Right lung (tissue), 10 donors: ENCODE measurements at places on chromosomes 2 and 18. TPM values are rescaled to one million over a fixed set of nuclear protein-coding genes. Genes with fewer than 3 reads are reported as not detected.

DNA sequence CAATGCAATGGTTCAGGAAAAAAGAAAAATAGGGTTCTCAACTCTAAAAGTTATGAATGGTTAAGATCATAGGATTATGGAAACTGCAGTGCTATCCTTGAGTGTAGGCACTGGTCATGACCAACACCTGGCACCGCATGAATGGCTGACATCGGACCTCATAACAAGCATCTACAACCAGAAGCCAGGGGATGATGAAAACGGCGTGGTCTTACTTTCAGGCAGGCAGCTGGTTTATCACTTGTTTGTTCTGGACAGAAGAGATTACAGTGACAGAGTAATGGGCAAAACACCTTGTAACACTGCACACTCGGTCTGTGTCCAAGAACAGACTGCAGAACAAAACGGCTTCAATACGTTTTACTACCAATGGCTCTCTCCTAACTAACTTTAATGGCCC lies 132.8 kb downstream of the STK39 start:
- no peak for DNase-seq

- DNase-seq, result no peak
Measured at GRCh38 chr2:215358891-215359575, 47.2 kb downstream of the ATIC start.

DNA sequence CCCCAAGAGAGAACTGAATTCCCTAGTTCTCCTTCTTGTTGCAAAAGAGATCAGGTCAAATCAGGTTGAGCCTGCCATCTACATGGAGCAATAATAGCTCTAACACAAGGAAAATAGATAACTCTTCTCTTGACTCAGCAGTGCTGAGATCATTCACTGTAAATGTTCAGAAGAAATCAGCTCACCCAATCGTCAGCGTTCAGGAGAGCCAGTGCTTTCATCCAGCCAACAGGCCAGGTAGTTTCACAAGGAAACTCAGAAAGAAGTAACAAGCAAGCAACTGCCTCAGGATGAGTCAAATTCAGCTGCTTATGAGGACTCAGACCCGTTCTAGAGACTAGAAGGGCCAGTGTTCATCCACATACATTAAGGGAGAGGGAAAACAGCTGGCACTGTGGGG lies 5.9 kb downstream of the LMAN2L start:
- DNase-seq, result no peak

SOCS6 gene
- polyA plus RNA-seq, result 26.9 TPM

- no peak for DNase-seq
Measured at GRCh38 chr2:102145934-102146333, 3.4 kb downstream of the IL1R1 start.

CACNB4 gene
- 9.7 TPM for polyA plus RNA-seq

DNA sequence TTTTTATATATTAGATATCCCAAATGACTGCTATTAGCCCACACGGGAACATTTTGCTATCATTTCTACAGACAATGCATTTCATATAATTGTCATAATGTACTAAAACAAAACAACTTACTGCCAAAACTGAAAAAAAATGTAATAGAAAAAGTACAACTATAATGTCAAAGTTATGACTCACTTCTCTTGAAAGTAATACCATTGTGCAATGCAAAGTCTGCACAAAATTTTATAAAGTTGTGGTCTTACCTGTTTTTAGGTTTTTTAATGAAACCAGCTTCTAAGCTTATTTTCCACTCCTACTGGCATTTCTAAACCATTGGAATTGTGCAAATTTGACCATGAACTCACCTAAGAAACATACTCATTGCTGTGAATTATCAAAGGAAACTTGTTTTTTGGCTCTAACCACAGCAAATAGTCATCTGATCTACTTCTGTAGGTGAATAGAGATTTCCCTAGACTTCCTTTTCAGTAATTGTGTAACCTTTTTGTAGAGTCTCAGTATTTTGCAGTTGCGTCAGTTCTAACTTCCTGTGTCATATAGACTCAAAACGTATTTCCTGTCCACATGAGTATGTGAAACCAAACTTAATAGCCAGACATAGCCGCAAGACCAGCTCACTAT lies 31.9 kb upstream of the TFPI start:
- DNase-seq, result no peak

- DNase-seq, result no peak
Measured at GRCh38 chr2:174719016-174719415, 45.3 kb downstream of the CHRNA1 start.

- no peak for DNase-seq
Measured at GRCh38 chr2:178111743-178112142, 494 bp upstream of the RBM45 start.

GRCh38 chr2:23756593-23757292 lies 170.2 kb downstream of the ATAD2B start:
- DNase-seq, result no peak

GRCh38 chr2:173291412-173291811 lies 63.3 kb upstream of the CDCA7 start:
- no peak for DNase-seq

COLEC12 gene
- polyA plus RNA-seq, result 107 TPM

CNGA3 gene
- polyA plus RNA-seq, result 0.04 TPM

- no peak for DNase-seq
Measured at GRCh38 chr2:241947876-241948275, 78.3 kb downstream of the RTP5 start.

GRCh38 chr18:58117786-58118403 lies 73.9 kb downstream of the NEDD4L start:
- no peak for DNase-seq

GRCh38 chr18:9849407-9850283 lies 36.1 kb upstream of the TXNDC2 start:
- DNase-seq, result no peak

GRCh38 chr2:143503280-143503679 lies 374.1 kb downstream of the ARHGAP15 start:
- DNase-seq, result no peak

GRCh38 chr2:69185807-69186206 lies 172.8 kb downstream of the ANTXR1 start:
- no peak for DNase-seq

DNA sequence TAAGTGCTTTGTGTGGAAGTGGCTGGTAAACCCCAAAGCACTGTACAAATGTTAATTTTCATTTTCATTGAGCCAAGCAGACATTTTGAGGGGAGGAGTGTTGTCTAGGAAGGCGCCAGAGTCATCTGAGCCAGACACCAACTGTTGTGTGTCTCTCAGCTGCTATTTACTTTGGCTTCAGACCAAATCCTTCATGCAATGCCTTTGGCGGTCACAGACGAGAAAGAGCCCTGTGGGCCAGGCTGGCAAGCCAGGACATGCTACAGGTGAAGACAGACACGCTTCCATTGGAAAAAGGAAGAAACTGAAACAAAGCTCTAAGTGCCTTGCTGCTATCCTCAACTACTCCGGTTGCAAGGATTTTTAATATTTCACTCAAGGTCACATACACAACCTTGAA lies 115.4 kb upstream of the CDC42EP3 start:
- DNase-seq, result peak; percentile 58

DNA sequence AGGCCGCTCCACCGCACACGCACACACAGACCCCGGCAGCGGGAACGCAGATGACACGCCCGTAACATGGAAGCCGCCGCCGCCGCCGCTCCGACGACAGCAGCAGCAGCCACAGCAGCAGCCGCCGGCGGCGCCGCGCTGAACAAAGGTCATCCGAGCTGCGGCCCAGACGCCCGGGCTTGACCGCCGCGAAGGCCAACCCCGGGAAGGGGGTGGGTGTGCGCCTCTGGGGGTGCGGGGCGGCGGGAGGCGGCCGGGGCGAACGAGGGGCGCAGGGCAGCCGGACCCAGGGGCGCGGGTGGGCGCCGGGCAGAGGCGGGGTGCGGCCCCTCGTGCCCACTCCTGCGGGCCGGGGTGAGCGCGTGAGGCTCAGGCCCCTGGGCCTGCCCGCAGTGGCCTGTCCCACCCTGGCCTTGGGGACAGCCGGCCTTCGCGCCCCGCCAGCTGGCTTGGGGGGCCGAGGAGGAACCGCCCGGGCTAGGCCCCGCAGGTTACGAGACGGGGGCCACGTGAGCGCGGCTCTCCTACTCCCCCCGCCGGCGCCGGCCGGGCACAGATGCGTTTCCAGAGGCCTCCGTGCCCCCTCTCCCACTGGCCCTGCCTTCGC lies 1.0 kb upstream of the ZNF532 start:
- DNase-seq, result no peak

DNA sequence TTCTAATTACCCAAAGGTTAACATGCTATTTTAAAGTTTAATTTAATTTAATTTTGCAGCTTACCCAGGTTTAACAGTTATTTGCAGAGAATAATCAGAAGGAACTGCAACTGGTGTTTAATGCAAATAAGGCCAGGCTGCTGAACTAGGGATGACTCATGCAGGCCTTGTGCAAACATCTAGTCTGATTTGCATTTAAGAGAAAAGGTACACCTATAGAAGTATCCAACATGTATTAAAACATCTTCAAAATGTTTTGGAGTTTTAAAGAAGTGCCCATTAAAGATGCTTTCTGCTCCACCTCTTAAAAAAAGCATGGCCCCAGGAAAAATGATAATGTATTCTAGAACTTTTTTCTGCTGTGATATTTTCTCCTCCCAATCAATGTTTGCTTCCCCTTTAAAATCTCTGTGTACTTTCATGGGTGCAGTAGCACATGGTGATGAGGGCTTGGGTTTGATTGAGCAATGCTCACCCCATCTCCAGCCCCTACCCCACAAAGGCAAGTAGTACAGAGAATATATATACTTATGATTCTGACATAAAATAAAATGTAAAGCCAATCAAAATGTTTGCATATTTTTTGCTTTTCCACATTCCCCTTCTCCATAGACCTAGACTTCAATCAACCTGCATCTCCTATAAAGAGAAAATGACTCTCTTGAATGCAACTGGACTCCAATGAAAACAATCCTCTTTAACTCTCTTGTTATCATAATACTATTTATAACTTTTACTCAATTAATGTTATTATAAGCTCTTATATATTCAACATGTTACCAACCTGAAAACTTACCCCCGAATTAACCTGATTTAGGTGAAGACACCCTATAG lies 54.1 kb downstream of the ATP8B1 start:
- no peak for DNase-seq

GRCh38 chr2:32418778-32419177 lies 62.0 kb downstream of the BIRC6 start:
- no peak for DNase-seq

DNA sequence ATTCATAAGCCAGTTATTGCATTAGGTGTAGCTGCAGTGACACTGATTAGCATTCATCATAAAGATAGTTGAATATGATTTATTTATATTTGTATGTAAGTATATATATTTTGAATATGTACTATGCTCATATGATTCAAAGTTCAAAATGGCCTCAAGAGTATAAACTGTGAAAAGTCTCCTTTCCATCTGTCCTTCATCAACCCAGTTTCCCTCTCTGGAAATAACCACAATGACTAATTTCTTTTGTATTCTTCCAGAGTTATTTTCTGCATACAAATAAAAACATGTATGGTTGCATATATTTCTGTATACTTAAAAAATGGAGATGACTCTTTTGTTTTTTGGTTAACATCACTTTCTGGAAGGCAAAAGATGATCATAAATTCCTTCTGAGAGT lies 95.2 kb downstream of the CAMKMT start:
- no peak for DNase-seq

DNA sequence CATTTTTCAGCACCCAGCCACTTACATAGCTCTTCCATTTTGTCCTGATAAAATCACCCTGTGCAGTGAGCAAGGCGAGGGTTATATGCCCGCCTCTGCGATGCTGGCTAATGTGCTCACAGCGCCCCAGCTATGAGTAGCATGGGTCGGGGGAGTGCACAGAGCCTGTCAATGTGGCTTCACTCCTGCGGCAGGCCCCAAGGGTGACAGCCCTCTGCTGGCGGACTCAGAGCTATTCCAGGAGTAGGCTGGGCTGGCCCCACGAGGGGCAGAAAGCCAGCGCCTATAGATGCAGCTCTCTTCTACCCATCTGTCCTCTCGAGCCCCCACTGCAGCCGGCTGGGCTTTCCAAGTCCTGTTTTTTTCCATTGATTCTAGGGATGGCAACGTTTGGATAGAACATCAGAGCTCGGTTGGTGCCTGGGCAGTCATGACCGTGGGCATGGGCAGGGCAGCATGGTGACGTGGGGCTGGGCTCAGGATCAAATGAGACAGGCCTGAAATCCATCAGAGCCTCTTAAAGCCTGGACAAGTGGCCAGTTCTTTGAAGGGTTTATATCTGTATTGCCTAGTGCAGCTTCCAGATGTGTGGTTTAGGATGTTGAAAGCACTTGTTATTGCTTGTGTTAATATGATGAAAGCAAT lies 134.7 kb downstream of the MCFD2 start:
- DNase-seq, result peak; percentile 78

TEX44 gene
- not detected for polyA plus RNA-seq

DNA sequence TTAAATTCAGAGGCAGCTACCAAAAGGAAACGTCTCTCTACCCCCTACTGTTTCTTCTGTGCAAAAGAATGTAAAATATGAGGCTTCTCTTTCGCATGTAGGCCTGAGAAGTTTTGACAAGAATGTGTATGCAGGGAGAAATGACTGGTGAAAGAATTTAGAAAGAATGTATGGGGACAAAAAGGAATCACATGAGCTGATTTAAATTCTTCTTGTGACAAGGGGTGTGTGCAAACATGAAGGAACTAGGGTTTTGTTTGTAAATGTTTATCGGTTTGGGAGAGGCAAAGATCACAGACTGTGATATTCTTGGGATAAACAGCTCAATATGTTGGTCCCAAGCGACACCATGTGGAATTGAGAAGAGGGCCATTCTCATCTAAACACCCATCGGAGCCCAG lies 345.2 kb upstream of the VRK2 start:
- no peak for DNase-seq

NLRC4 gene
- 1.2 TPM for polyA plus RNA-seq

SULT1C4 gene
- polyA plus RNA-seq, result 69.8 TPM

- no peak for DNase-seq
Measured at GRCh38 chr18:56240405-56240804, 398.0 kb downstream of the TXNL1 start.

GRCh38 chr18:22165049-22165602 lies 4.3 kb upstream of the GATA6 start:
- no peak for DNase-seq

DNA sequence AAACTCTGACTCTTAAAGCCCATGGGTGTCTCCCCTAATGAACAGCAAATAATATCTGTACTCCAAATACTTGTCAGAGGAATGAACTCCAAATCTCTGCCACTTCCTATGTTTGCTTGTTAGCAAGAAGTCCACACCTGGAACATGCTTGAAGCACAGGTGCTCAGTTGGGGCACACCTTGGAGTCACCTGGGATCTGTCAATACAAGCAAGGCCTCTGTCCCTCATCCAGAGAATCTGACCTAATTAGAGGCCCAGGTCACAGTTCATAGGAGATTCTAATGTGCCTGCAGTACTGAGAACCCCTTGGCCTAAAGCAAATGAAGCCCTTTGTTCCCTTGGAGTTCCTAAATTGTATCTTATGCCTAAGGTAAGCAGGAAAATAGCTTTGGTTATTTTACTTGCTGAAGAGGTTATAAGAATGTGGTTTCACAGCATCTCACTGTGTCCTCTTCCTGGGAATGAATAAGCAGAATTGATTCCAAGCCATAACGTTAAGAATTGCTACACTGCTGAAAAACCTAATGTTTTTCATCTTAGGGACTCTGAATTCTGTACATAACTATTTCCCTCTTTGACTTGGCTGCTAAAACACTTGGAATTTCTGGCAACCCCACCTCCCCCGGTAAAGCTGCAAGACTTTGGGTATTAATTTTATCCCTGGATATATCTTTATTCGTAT lies 113.4 kb downstream of the PIEZO2 start:
- no peak for DNase-seq
